ENCODE measurements at places on chromosomes 5 and 9.
A peak's percentile ranks its signal among the peaks of the same experiment; 100 is the strongest.

DNA sequence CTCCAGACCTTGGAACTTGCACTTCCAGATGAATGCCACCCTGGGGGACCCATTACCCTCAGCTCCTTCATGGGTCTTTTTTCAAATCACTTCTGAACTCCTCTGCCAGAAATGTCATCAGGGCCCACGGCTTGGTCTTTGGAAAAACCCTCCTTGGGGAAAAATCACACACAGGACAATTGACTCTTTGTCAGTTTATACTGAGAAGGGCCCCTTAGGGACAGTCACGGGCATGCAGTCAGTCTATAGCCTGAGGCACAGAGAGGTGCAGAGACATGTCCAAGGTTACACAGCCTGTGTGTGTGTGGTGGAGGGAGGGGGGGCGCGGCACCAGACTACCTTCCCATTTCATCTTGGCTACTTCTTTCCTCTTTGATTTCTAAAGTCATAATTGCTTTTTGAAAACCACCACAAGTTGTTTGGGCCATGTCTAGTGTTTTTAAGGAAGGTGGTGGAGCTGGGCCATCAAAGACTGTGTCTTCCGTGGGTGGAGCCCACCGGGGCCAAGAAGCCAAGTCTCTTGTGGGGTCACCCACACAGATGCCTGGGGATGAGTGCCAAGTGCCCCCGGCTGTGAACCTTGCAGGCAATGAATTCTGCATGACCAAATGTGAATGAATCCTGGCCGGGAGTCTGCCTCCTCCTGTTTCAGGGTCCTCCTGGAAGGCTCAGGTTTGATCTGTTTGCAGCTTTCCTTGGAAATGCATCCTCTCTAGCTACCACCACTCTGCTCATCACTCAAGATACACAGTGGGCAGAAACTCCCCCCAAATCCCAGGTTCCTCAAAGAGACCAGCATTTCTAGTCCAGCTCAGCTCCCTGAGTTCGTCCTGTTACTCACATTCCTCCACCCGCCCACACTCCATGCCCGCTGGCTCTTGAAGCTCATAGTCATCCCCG is 200.1 kb upstream of the TBC1D2 start:
- DNase-seq = no peak

DNA sequence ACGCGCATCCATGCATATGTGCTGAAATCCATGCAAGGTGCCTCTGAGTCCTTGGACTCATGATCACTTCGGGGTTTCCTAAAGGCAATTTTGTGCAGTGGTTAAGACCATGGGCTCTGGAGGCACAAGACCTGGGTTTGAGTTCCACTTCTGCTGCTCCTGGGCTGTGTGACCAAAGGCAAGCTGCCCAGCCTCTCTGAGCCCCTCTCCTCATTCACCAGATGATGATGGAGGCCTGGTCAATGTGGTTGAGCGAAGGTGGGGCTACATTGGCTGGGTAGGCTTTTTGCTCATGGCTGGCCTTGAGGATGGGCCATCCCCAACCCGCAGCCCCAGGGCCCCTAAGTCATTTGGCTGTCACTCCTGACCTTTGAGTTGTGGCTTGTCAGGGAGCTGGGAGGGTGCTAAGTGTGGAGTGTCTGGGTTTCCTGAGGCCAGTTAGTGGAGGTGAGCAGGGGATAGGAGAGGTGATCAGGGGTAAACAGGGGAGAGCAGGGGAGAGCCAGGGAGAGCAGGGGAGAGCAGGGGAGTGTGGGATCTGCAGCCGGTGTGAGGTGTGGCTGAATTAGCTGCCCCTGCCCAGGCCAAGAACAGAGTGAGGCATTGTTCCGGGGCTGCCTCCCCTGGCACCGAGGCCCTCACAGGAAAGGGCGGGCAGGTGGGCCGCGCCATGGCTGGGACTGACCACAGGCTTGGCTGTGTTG is 64.6 kb upstream of the SYNPO start:
- no peak for DNase-seq

- no peak for DNase-seq
Observed at GRCh38 chr5:93626801-93627200, 43.8 kb downstream of the NR2F1 start.

DNA sequence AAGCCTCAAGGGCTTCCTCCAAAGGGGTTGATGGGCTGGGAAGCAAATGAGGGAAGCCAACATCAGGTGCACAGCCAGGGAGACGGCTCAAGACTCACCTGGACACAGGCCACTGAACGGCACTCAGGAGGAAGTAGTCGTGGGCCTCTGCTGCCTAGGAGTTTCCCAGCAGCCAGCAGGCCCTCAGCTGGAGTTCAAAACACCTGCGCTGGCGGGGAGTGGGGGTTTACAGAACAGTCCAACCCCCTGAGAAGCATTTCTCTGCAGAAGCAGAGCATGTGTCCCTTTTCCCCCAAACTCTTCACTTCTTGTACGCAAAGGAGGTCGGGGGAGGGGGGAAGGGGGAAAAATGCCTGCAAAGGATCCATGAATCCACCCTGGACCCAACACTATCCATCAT is 2.3 kb downstream of the WHRN start:
- no peak for DNase-seq

- DNase-seq = no peak
Observed at GRCh38 chr5:114477816-114478334, 116.0 kb downstream of the KCNN2 start.

GRCh38 chr9:131633491-131634031 is 88.2 kb downstream of the PRRT1B start:
- DNase-seq = no peak

- DNase-seq = peak; percentile 49
Observed at GRCh38 chr5:82165740-82166530, 112.2 kb downstream of the RPS23 start.

- no peak for DNase-seq
Observed at GRCh38 chr9:89712283-89712682, 107.5 kb downstream of the GADD45G start.

- DNase-seq = no peak
Observed at GRCh38 chr9:132763574-132763973, 93.3 kb downstream of the GTF3C4 start.

GRCh38 chr5:120231563-120231962 is 232.5 kb upstream of the PRR16 start:
- no peak for DNase-seq

Data from NCI-H1048 (cell line).